ENCODE measurements at places on chromosomes 1 and 21. TPM values are rescaled to one million over a fixed set of nuclear protein-coding genes. Genes with fewer than 3 reads are reported as not detected.

RNU11 gene
- not detected for total RNA-seq

- DNase-seq, result no peak
These were observed 23.9 kb downstream of the S1PR1 start for GRCh38 chr1:101260556-101261350.

SLC5A3 gene
- 42.5 TPM for total RNA-seq

DNA sequence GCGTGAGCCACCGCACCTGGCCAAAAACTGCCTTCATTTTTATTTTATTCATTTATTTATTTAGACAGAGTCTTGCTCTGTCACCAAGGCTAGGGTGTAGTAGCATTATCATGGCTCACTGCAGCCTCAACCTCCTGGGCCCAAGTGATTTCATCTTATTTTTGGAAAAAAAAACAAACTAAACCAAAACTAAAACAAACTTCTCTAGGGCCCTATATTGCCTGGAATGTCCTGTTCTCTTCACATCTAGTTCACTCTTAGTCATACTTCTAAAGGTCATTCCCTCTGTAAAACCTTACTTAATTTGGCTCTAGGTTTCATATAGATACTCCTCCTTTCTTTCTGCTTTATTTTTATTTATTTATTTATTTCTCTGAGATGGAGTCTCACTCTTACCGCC lies 15.6 kb downstream of the RPS27 start:
- DNase-seq, result no peak

GRCh38 chr1:15180189-15180588 lies 26.6 kb downstream of the TMEM51 start:
- peak; percentile 43 for DNase-seq

DNA sequence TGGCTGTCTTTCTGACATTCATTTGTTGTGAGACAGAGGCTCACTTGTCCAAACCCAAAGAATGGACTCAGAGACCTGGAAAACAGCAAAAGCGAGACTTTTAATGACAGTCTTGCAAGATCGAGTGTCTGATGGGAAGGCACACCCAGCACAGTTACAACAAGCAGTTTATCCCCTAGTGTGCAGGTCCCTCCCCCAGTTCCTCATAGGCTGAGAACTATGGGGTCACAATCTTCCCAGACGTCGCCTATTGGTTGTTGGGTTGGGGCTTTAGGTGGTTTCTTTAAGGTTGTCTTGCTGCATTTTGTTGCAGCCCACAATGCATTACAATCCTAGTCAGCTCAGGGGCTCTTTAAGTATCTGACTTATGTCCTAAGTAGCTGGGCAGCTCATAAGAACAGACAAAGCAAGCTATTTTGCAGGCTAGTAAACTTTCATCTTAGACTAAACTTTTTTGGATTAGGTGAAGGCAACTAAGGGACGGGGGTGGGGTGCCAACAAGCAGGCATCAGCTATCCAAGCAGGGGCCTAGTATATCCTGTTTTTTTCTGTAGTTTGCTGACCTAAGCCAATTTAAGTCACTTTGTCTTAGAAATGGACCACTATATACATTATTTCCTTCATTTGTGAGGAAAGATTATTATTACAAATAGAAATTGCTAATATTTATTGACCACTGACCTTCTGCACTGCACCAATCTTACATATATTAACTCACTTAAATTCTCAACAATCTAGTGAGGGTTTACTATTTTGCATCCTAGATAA lies 151.8 kb downstream of the SETD4 start:
- DNase-seq, result no peak

PHLDA3 gene
- total RNA-seq, result 9.6 TPM

DNA sequence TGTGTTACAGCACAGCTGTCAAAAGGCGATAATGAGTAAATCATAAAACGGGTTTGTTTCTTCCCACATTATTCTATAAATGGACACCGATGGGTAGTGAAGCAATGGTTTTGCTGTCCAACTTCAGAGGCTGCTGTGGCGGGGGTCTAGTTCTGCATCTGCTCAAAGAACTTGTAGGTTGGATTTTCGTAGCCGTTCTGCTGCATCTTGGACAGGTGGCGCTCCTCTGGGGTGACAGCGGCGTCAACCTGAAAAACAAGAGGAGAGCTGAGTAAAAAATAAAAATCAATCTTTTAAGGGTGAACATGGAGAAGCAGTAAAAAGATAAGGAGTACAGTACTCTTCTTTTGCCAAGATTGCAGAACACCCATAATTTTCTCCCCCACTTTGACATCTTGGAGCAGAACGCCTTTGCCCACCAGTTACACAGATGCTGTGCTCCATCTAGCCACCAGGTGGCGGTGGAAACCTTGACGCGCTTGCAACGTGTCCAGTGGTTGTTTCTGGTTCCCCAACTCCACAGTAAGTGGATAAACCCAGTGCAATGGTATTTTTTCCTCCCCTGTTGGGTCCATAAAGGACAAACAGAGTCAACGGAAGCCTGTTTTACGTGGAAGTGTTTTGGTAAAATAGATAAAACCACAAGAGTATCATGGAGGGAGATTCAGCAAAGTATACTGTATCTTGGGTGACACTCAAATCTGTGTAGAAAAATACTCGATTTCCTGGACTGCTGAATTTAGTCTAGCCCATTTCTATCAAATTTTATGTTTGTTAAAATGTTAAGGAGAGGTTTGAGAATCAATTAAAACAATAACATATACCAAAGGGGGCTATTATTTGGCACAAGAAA lies 147.0 kb downstream of the GABPA start:
- peak; percentile 80 for DNase-seq

NES gene
- total RNA-seq, result 103 TPM

DNA sequence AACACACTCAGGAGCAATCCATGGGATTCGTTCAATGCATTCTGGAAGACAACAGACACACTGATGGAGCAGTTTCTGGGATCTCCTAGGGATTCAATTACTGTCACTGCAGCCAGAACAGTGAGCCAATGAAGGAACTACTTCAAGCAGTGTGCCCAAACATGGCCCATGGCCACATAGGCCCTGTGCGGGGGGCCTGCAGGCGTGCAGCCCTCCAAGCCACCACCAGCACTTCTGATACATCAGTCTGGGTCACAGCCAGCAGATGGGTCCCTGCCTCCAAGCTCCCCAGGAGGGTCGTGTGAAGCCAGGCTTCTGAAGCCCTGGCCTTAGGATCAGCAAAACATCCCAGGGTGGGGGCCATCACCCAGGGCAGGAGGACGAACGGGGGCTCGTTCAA lies 99.3 kb downstream of the RAVER2 start:
- DNase-seq, result no peak

GRCh38 chr1:32984455-32985171 lies 20.0 kb upstream of the RNF19B start:
- peak; percentile 66 for DNase-seq

HHIPL2 gene
- 1.6 TPM for total RNA-seq

DNA sequence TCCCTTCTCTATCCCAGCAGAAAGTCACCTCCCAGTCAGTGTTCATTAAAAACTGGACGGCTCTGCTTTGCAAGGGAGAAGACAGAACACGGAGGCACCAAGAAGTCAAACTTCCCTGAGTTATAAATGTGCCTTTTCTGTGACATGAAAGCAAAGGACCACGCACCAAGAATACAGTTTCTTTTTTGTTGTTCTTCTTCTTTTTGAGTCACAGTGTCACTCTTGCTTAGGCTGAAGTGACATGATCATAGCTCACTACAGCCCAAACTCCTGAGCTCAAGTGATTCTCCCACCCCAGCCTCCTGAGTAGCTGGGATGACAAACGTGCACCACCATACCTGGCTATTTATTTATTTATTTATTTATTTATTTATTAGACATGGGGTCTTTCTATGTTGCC lies 22.7 kb downstream of the GLUL start:
- no peak for DNase-seq

- no peak for DNase-seq
These were observed at the start of gene TFF3 for GRCh38 chr21:42315296-42315891. TSS of gene TFF3 (minus strand) at chr21:42315409. CDS start at chr21:42315374, 35 bp downstream.

DNA sequence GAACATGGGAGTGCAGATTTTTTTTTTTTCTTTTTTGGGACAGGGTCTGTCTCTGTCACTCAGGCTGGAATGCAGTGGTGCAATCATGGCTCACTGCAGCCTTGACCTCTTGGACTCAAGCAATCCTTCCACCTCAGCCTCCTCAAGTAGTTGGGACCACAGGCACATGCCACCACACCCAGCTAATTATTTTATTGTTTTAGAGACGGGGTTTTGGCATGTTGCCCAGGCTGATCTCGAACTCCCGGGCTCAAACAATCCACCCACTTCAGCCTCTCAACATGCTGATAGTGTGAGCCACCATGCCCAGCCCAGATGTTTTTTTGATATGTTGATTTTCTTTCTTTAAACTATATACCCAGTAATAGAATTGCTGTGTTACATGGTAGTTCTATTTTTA lies 57.7 kb downstream of the RGSL1 start:
- DNase-seq, result no peak

- DNase-seq, result no peak
These were observed 128.3 kb downstream of the MACF1 start for GRCh38 chr1:39332828-39333227.

DNA sequence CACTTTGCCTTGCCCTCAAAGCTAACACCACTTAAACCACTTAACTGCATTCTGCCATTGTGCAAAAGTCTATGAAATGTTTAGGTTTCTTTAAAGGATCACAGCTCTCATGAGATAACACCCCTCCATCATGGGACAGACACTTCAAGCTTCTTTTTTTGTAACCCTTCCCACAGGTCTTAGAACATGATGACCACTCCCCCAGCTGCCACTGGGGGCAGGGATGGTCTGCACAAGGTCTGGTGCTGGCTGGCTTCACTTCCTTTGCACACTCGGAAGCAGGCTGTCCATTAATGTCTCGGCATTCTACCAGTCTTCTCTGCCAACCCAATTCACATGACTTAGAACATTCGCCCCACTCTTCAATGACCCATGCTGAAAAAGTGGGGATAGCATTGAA lies 7.7 kb downstream of the ADAMTS1 start:
- no peak for DNase-seq

DNA sequence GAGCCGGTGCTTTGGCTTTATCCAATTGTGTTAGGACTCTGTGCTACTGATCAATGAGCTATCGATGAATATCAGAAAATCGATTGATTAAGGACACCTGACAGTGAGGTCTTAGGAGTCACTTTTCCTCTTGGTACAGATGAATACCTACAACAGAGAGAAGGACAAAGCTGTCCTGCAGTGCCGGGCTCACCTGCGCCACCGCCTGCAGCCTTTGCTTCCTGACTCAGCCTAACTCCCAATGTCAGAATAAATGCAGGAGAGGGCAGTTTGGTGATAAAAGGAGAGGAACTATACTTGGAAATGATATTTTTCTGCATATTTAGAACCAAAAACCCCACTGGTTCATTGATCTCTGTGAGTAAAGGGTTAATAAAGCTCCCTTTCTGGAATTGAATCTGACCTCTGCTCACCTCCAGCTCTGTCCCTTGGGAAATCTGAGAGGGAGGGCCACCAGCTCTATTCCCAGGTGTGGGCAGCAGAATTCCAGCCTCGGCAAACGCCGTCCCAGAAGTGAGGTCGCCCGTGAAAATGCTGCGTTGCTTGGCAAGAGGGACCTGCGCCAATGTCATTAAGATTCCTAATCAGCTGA lies 39.3 kb downstream of the POFUT2 start:
- peak; percentile 58 for DNase-seq

DNA sequence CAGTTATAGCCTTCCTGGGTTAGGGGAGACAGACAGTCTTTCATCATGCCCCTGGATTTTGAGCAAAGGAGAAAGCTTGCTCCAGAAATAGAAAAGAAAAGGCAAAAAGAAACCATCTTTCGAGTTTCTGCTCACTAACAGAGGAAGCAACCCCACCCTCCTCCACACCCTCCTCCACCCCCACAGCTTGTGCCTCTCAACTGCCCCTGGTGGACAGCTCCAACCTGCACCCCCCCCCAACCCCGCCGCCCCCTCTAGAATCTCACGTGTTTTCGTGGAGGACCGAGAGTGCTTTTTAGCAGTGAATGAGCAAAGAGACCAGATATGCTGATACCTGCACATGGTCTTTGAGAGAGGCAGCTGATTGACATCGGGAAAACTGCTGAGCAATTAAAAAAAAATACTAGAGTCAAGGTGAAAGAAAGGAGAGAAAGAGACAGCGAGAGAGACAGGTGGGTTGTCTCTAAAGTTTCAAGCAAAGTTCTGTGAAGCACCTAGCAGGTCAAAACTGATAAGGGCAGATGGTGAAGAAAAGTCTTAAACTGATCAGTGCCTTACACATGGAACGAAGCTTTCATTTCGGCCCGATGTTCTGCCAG lies 358.3 kb downstream of the KIF26B start:
- DNase-seq, result peak; percentile 76

- no peak for DNase-seq
These were observed 11.9 kb downstream of the LRRC3 start for GRCh38 chr21:44466996-44467858.

OR6K3 gene
- total RNA-seq, result not detected

GRCh38 chr1:154813300-154813816 lies 56.7 kb downstream of the KCNN3 start:
- peak; percentile 94 for DNase-seq

DNA sequence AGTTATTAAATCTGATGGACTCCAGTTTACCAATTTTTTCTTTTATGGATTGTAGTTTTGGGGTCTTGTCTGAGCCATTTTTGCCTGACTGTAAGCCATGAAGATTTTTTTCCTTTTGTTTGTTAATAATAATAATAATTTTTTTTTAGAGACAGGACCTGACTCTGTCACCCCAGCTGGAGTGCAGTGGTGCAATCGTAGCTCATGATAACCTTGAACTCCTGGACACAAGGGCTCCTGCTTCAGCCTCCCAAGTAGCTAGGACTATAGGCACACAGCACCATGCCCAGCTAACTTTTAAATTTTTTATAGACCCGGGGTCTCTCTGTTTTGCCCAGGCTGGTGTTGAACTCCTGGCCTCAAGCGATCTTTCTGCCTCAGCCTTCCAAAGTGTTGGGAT lies 6.3 kb downstream of the PTBP2 start:
- no peak for DNase-seq

DNA sequence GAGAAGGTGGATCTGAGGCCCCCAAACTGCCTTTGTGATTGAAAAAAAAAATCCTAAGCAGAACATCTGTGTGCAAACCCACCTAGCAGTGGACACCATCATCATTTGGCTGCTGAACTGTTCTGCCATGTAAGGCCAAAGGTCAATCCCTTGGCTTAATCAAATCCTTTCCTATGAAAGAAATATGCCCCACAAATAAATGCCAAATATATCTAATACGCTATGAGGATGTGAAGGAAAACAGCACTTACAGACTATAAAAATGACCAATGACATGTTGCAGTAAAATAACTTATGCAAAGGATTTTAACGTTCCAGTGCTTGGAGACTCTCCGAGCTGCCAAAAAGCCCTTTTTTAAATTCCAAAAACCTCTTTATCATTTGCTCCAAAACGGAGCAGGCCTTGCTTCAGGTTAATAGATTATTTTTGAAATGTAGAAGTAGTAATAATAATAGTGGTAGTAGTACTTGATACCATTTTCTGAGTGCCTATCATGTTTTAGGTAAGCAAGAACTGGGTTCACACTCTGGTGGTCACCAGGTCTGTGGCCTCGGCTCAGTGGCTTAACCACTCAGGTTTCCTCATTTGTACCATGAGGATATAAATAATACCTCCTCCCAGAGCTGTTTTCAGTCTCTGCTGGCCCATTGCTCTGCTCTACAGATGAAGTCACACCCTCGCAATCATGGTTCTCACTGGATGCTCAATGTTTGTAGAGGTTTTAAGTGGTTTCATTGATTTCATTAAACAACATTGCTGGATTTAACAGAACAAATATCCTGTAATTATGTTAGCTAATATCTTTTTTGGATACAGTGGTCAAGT lies 47.9 kb upstream of the EDEM3 start:
- DNase-seq, result no peak

GRCh38 chr1:76266762-76267161 lies 192.2 kb downstream of the ST6GALNAC3 start:
- DNase-seq, result no peak

GRCh38 chr21:46184625-46185555 lies 631 bp upstream of the SPATC1L start:
- DNase-seq, result peak; percentile 96

Measured in endodermal cell (in vitro differentiated cells).